ENCODE measurements at places on chromosomes 2 and 18.
A peak's percentile ranks its signal among the peaks of the same experiment; 100 is the strongest.

DNA sequence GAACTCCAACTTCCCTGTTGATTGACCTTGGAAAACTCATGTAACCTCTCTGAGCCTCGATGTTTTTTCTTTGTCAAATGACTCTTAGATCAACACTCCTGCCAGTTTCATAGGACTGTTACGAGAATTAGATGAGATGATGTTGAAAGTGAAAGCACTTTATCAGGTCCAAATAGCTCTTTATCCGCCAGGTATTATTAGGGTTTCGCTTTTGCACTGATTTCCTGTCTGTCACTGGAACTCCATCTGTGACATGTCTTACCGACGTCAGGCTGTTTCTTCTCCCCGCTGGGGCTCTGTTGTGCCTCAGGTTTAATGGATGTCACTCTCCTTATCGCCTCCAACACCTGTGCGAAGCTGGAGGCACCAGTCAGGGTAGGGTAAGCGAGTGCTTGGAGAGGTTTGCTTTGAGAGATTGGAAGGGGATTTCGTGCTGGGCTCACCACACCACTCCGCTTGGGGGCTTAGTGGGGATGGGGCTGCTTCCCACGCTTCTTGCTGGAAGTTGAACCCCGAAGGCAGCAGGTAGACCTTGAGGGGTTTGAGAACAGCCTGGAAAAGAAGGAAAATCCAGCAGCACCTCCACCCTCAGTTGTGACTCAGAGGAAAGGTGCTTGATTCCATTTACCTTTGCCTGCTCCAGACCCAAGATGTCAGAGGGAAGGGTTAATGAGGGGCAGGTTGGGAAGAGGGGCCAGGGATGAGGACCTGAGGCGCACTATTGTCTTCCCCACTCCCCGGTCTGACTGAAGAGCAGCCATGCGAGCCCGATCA lies 4.3 kb downstream of the GAD1 start:
- no peak for DNase-seq

- no peak for DNase-seq
Observed at GRCh38 chr2:38935568-38936172, 46.0 kb downstream of the ARHGEF33 start.

GRCh38 chr2:98935777-98936352 lies at the start of gene CRACDL:
Gene CRACDL (minus strand): TSS chr2:98936225. CDS start chr2:98846800, 89,425 bp downstream.
- peak; percentile 17 for DNase-seq

DNA sequence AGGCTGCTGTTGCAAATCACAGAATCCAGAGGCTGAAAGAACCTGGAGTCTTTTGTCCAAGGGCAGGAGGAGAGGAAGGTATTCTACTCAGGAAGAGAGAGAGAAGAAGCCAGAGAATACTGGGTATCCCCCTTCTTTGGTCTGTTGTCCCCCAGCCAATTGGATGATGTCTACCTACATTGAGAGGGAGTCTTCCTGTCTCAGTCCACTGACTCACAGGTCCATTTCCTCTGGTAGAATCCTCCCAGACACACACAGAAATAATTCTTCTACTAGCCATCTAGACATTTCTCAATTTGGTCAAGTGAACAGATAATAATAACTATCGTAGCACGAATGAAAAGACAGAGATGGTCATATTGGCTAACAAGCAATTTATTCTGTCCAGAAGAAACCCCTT lies 416.4 kb upstream of the UBE2E3 start:
- DNase-seq: no peak

DNA sequence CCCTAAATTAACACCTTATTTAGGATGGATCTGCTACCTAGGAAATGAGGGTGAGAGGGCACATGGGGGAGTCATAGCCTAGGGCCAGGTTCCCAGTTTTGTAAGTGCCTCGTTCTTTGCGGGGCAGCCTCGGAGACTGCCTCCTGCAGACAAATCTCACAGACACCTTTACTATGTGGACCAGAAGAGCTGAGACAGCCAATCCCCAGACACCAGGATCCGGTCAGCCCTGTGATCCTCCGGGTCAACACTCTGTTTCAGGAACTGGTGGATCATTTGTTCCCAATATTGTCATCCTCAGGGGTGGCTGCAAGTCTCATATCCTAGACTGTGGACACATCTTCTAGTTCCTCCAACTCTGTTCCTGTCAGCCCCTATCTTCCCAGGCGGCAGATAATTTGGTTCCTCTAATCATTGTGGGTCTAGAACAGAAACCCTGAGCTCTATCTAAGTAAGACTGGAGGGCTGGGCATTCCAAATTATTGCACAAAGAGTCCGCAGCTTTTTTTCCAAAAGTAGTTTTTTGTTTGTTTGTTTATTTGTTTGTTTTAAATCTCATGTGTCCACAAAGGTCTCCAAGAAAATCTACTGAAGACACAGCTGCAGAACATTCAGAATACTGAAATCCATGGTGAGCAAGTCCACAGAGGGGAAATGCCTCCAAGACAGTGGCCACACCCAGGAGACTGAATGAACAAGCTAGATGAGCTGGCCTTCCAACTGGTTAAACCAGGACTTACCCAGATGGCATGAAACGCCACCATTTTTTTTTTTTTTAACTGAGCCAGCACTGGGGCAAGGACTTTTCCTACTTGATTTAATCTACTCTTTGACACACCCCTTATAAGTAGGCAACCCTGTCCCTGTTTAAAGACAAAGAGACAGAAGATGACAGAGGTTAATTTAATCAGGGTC lies 6.2 kb upstream of the GDF7 start:
- no peak for DNase-seq

DNA sequence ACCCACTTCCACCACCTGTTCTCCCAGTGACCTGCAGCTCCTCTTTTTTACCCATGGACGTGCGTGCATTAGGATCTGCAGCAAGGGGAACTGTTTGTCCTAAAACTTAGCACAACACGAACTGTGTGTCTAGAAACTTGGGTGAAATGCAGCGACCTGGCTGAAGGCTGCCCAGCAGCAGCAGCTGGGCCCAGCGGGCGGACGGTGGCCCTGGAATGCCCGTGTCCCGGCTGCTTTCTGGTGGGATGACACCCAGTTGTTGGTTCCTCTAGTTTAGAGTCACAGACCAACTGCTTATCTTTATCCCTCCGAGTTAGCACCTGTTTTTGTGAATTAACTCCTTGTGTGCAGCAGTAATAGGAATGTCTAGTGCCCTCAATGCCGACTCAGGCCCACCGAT lies 61.9 kb upstream of the PXDN start:
- DNase-seq: no peak

DNA sequence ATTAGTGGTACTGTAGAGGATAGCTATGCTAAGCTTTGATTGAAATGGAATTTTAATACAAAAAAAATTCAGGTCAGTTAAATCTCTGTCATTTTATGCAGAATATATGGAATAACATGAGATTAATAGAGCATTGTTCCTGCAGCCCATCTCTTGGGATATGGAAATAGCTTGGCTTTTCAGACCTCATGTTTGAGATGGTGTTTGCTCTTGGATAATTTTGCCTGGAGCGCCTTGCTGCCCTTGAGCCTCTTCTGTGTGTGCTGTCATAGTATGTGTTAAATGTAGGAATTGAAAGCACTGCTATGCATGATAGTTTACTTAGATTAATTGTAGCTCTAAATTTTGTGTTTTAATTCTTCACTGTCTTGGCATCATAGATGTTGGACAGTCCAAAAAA lies 27.7 kb downstream of the GALNT1 start:
- no peak for DNase-seq

DNA sequence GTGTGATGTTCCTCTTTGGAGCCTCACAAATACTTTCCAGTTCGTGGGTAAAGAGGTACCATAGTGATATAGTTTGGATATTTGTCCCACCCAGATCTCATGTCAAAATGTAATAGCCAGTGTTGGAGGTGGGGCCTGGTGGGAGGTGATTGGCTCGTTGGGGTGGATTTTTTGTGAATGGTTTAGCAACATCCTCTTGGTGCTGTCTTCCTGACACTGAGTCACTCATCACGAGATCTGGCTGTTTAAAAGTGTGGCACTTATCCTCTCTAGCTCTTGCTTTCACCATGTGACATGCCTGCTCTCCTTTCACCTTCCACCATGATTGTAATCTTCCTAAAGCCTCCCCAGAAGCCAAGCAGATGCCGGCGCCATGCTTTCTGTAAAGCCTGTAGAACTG lies 3.0 kb upstream of the CCDC93 start:
- DNase-seq: peak; percentile 13

GRCh38 chr2:100653449-100654035 lies 90.7 kb downstream of the PDCL3 start:
- peak; percentile 39 for DNase-seq

GRCh38 chr18:47244086-47244485 lies 7.4 kb downstream of the SKOR2 start:
- DNase-seq: no peak

DNA sequence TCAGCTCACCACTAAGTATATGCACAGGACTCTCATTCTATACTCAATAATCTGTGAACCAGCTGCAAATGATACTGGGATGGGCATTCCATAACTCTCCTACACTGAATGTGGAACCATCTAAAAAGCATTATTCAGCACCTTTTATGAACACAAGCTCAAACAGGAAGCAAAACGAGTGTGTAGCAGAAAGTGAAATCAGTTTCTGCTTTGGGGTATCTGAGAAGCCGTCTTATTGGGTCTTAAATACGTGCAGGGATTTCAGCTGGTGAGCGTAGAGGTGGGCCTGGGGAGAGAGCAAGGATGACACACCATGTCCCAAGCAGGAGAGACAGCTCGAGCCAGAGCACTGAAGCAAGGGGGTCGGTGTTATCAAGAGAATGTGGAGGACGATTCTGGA lies 120.0 kb upstream of the TTN start:
- DNase-seq: no peak

GRCh38 chr2:219297766-219298456 lies 11.3 kb downstream of the PTPRN start:
- DNase-seq: no peak

DNA sequence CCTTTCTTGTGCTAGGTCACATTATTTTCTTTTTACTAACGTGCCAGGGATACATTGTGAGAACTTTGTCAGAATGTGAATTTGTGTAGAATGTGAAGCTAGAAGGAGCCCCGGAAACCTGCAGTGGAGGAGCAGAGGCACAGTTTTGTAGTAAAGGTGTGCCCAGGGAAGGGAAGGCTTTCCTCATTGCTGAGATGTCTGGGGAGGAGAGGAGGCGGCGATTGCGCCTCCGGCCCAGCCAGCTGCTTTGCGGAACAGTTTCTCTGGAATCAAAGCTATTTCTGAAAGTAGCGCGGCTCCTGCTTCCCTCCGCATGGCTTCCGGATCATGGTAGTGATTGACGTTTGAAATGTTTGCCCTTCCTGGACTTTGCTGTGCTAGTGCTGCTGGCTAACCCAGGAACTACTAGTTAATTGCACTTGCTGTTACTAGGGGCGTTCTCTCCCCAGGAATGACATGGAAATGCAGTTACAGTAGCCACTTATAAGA lies 83.1 kb upstream of the RBM44 start:
- DNase-seq: no peak

GRCh38 chr2:16134436-16135165 lies 194.3 kb downstream of the MYCN start:
- DNase-seq: no peak

DNA sequence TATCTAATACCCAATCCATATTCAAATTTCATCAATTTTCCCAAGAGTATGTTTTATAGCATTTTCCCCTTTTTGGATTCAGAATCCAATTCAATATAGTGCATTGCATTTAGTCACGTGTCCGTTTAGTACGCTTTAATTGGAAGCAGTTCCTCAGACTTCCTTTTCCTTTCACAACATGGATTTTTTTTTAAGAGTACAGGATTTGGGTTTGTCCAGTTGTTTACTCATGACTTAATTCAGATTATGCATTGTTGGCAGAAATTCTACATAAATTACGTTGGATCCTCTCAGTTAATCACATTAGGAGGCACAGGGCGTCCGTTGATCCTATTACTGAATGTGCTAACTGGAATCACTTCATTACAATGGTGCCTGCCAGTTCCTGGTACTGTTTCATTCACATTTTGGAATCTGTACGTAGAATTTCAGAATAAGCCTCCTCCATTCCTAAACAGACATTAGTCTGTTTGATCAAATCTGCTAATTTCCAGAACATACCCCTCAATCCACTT lies 70.0 kb upstream of the ATIC start:
- DNase-seq: no peak

DNA sequence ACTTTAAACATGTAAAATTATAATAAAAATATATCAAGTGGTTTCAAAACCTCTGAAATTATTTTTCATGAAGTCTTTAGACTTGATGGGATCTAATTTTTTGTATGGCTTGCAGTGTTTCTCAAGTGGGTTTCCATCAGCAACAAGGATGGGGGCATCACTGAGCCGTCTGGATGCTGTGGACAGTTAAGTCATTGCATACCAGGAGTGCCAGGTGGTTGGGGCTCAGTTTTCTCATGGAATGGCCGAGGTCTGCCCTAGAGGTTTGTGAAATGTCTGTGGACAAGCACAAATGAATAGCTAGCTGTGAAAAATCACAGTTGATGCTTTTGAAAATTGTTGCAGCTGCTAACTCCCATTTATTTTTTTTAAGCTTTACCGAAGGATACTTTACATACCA lies 1.7 kb downstream of the PRELID3A start:
- no peak for DNase-seq

- DNase-seq: no peak
Observed at GRCh38 chr2:64090264-64090663, 54.0 kb downstream of the PELI1 start.

DNA sequence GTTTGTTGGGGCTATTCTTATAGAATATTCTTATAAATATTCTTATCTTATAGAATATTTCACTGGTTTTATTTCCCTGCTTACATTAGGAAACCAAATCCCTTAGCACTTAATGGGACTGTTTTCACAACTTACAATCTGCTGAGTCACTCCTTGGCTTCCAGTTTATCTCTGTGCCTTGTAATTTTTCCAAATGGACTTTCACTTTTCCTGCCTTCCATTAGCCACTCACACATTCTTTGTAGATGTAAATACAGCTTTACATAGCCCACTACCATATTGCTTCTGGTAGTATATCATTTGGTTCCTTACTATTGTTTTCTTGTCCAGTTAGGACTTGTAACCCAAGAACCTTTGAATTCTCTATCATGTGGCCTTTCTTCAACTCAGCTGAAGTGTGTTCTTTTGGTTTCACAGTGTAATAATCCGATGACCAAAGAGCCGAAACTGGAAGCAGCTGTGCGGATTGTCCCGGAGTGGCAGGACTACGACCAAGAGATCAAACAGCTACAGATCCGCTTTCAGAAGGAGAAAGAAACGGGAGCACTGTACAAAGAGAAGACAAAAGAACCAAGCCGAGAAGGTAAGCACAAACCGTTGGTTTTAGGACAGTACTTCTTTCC lies 96.1 kb downstream of the UGGT1 start:
- DNase-seq: no peak

DNA sequence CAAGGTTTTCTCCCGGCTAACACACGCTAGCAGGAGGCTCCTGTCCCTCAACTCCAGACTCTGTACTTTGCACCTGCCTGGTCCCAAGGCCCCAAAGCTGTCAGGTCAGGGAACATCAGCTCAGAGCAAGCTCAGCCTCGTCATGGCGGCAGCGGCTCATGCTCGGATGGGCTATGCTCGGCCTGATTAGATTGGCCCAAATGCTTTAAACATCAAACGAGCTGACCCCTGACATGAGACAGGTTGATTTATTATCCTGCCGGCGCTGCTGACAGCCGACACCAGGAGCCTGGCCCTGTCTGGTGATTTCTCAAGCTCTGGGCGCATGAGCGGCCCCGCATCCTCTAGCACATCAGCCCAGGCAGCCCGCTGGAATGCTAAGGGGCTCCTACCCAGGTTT lies 436.4 kb downstream of the EIPR1 start:
- DNase-seq: no peak

GRCh38 chr2:203822240-203822639 lies 45.3 kb upstream of the CTLA4 start:
- DNase-seq: no peak

Measured in activated naive CD4-positive, alpha-beta T cell treated with anti-CD3 and anti-CD28 coated beads, Interleukin-2, amount 50 U/mL, for 16 hours (primary cell).